ENCODE measurements at places on chromosomes 2 and 18.

DNA sequence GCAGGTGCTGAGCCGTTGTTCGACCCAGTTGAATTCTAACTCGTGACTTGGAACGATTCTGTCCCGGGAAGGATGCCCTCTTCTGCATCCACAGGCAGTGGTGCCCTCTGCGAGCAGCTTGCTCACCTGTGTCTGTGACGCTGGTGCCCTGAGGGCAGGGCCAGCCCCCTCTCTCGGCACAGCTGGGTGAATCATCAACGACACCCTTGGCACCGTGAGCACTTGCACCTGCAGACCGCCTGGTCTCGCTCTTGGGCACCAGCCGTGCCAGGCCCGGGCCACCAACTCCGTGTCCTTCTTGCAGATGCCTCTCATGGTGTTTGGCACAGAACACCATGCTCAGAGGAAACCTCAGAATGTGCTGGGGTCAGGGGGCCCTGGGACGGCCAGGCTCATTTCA, 75.0 kb downstream of the SLC66A2 start:
- DNase-seq, result no peak

DNA sequence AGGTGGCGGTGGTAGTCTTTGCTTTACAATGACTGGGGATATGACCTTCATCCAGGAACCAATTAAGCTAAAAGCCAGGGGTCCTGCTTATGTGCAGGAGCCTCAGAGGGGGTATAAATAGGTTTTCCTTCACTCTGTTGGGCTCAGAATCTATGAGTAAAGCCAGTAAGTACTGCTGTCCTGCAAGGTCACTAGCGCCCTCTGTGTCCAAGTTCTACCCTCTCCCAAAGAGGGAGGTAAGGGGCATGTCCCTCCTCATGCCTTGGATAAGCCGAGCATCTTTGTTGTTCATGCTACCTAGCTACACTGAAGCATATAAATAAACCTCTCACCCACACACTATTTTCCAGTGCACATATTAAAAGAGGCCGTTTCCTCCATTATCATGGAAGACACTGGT, 79.4 kb downstream of the SPRED2 start:
- no peak for DNase-seq

DNA sequence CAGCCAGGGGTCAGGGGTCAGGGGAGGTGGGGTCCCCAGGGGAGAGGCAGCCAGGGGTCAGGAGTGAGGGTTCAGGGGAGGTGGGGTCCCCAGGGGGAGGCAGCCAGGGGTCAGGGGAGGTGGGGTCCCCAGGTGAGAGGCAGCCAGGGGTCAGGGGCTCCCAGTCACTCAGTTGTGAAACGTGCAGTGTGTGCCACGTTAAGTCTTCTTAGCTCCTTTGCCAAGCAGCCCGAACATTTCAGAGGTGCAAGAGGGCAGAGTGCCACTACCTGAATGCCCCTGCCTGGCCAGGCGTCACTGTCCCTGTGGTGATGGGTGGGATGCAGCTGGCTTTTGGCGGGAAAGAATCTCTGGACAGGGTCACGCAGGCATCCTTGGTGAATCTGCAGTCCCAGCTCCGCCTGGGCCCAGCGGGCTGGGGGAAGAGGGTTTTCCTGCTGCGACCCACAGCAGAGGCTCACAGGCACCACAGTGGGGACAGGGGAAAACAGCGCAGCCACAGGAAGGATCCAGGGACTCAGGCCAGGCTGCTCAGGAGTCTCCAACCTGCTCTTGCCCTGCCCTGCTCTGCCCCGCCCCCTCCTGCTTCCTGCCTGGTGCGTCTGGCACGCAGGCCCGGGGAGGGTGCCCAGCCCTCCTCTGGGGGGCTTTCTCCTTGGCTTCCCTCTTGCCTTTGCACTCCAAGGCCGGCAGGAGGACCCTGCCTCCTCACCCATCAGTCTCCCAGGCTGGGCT, 188.3 kb downstream of the TWIST2 start:
- DNase-seq, result no peak

DNA sequence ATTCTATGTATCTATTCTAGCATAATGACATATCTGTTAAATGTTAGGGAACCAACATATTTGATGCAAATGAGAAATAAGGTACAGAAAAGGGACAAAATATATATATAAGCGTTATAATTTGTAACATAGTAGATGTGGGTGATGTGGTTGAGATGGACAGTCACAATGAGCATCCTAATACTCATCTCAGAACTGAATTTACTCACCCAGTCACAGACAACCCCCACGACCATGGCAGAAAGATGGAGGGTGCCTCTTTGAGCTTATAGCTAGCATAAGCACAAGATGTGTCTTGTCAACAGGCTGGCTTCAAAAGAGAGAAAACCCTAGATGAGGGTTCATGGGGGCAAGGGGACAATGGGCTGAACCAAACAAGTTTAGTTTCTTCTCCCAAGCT, 9.1 kb upstream of the DSG3 start:
- no peak for DNase-seq

DNA sequence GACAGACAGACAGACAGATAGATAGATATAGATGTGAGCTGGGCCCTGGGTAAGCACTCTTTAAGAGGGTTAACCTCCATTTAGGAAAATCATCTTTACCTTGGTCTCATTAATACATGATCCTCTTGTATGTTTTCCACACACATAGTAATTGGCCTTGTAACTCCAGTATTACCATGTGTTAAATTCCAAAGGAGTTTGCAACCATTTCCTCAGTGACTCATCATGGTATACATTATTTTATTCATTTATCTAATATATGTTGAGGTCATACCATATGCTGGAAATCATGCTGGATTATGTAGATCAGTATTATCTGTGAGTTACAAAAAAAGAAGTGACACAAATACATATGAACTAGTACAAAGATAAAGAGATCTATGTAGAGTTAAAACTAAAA, 504.3 kb downstream of the DCC start:
- no peak for DNase-seq

DNA sequence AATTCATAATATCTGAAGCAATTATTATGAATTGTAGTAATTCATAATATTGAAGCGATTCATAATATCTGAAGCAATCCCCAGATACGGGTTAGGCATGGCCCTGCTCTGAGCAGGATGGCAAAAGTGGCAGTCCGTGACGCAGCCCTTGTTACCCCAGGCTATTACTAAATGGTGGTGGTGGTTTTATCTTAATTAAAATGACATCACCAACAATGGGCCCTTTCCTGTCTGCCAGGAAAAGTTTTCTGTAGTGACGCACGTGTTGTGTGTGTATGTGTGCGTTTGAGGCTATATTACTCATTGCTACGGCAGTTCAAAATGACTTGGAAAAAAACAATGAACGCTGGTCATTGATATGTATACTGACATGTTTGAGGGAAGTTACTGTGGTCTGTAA, 10.6 kb upstream of the MOCOS start:
- no peak for DNase-seq

GRCh38 chr2:10303181-10303693, 533 bp downstream of the HPCAL1 start:
- DNase-seq, result no peak

DNA sequence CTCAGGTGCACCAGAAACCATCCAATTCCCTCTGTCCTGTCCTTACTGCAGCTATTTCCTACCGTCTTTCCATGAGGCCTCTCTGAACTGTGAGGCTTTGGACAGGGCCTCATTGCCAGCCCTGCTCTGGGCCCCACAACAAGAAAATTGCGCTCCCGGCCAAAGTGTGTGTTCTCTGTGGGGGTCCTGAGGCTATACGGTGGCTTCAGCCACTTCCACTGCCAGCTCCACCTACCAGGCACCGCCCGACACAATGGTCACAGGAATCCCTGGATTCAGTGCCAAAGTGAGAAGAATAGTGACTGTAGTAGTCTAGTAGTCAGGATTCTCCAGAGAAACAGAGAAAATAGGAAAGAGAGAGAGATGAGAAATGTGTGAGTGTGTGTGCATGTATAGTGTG, 140.2 kb downstream of the IRS1 start:
- DNase-seq, result no peak

GRCh38 chr2:191552066-191552465, 125.9 kb upstream of the NABP1 start:
- DNase-seq, result no peak

DNA sequence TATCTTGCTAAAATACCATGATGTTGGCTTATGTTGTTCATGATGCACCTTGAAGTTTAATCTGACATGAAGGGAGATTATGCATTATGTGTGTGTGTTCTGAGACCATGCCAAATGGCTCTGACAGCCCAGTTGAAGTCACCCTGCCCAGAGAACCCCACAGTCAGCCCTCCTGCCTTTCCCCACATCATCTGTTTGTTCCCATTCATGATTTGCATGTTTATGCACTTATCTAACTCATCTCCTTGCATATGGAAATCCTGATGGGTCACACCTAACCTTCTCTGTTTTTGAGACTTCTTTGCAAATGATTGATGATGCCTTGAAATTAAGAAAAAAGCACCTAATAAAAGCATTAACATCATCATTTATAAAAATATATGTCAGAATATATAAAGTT, 752.2 kb downstream of the GALR1 start:
- no peak for DNase-seq

- no peak for DNase-seq
Observed at GRCh38 chr2:127096718-127097470, 10.1 kb downstream of the BIN1 start.

- DNase-seq, result no peak
Observed at GRCh38 chr2:38386821-38387220, 9.7 kb upstream of the ATL2 start.

GRCh38 chr2:240139666-240140393, 628 bp downstream of the OTOS start:
- no peak for DNase-seq

- DNase-seq, result no peak
Observed at GRCh38 chr2:36408198-36408703, 52.7 kb downstream of the CRIM1 start.

DNA sequence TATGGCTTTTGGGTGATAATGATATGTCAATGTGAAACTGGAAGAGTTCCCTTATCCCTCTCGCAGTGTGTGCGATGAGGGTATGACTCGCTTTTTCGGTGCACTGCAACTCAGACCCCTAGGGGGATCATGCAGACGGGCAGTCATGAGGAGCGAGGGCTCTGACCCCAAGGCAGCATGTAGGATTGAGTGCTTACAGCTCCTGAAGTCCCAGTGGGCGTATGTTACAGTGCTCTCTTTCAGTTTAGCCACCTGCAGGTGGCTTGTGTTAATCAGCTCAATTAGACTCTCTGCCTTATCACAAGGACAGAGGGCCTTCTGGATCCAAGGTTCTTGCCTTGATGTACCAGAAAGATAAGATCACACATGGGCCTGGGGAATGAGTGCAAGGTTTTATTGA, 1269.9 kb upstream of the GYPC start:
- DNase-seq, result no peak

DNA sequence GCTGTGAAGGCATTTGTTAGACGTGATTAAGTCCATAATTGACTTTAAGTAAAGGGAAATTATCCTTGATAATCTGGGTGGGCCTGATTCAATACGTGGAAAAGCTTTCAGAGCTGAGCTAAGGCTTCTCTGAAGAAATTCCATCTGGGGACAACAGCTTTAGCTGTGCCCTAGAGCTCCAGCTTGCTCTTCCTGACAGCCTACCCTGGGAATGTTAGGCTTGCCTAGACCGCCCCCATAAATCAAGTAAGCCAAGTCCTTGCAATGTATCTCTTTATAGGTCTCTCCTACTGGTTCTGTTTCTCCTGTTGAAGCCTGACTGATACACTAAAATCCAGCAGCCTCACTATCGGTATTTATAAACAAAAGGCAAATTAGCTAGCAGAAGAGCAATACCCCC, 160.0 kb downstream of the STK39 start:
- DNase-seq, result no peak

DNA sequence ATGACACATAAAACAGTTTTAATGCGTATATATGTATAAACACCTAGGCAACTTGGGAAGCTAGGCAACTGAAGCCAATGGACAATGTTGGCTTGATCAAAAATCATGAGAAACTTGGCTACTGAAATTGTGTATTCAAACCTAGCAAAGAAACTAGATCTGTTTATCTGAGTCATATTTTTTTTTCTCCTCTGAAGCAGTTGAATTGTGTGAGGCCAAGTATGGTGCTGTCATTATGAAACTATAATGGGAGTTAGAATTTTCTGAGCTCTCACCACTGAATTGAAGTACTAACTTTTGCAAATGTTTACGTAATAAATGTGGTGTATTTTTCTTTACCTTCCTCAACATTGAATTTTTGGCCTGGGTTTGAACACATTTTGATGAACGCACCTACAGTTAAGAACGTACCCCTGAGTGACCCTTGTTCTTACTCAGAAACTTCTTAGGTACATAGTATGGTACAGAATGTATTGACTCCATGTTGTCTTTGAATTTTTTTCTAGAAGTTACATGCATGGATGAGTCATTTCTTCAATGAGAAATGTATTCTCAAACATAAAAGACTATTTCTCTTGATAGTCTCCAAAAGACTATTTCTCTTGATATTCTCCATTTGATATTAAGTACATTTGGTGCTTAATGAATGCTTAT, 23.8 kb downstream of the CD28 start:
- no peak for DNase-seq

DNA sequence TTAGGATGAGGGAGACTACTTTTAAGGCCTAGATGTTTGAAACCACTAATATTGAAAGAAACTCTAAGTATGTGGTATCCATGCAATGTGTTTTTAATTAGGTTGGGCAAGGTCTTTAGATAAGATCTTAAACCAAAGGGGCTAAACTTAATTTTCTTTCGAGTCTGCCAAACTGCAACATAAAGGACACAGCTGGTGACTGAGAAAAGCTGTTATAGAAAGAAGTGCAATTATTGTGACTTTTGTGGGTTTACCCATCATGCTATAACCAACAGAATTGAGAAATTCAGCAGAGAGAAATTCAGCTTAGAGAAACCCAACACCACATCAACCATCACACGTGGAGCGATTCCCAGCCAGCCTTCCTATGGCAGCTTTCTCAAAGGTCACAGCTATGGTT, 119.5 kb upstream of the LMAN1 start:
- DNase-seq, result no peak

- DNase-seq, result no peak
Observed at GRCh38 chr2:43169099-43169945, 57.1 kb downstream of the ZFP36L2 start.

GRCh38 chr2:8310557-8311455, 371.1 kb upstream of the ID2 start:
- DNase-seq, result peak; percentile 47

DNA sequence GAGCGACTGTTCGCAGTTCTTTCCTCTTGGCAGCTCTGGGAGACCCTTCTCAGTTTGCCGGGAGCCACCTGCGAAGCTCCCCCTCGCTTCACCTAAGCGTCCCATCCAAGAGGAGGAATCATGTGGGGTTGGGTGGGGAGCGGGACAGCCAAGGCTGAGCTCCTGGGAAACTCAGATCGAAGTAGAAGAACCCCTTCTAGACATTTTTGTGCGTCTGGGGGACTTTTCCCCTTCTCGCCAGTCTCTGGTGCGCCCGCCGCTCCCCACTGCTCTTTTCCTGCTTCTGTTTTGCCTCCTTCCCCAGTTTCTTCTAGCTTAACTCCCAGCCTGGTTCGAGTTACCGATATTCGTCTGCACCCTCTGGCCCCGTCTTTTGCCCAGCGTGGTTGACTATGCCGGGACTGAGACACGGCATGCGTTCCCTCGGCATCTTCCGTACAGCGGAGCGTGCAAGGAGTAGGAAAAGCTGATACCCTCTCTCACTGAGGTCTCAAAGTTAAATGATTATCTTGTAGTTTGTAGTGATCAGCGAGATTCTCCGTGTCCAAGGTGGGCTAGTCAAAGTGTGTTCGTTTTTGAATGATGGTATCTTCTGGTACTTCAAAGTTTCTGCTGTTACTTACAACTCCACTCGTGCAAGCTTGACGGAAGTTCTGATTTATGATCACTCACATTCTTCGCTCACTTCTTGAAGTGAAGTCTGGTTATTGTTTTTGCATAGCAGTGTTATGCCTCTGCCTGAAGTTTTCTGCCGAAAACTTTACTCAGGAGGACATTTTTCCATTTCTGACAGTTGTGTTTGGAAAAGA, 664 bp downstream of the CAMKMT start:
- no peak for DNase-seq

Data from stimulated activated CD8-positive, alpha-beta memory T cell treated with anti-CD3 and anti-CD28 coated beads, Interleukin-15, amount 100 ng/mL, for 4 hours (primary cell).